ENCODE measurements at places on chromosomes 16 and 17.

- no peak for DNase-seq
Observed at GRCh38 chr16:79589601-79590102, 10.9 kb downstream of the MAF start.

GRCh38 chr17:46832331-46832821 lies 13.9 kb upstream of the WNT3 start:
- no peak for DNase-seq

DNA sequence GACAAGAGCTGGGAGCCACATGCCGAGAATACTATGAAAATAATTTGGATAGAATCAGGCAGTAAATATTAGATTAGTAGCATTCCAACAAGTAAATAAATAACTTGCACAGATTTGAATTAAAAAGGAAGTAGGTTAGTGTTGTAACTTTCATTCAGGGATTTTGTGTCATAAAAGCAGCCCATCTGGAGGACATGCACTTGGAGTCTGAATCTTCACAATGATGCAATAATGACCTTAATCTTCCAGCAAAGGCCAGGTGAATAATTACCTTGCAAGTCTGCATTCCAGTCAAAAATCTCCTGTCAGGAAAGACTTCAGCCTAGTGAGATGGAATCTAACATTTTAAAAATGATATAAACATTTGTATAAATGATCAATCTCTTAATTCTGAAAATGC lies 518.1 kb downstream of the KCNJ2 start:
- DNase-seq, result no peak

DNA sequence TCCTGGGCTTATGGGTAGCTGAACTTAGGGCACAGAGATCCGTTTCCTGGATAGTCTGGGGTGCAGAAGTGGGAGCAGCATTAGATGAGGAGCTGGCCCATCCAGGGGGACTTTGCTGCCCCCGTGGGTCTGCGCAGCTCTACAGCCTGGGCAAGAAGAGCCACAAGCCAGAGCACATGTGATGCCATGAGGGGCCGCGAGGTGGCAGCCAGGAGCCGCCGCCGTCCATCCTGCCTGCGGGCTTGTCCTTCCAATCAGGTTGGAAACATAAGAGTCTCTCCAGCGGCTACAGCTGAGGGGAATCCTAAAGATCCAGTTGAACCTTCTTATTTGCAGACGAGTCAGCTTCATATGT lies 21.9 kb downstream of the C1QTNF1 start:
- DNase-seq, result peak; percentile 57

GRCh38 chr17:28703552-28704218 lies 8.0 kb downstream of the PROCA1 start:
- DNase-seq, result no peak

DNA sequence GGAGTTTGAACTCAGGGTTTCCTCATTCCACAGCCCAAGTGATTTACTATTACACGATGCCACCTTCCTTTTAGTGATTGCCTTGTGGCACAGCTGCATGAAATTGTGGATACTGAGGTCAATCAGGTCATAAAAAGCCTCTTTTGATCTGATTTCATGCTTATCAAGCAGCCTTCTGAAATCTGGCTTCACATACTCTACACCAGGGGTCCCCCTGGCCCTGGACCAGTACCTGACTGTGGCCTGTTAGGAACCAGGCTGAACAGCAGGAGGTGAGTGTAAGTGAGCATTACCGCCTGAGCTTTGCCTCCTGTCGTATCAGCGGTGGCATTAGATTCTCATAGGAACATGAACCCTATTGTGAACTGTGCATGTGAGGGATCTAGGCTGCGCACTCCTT lies 13.8 kb downstream of the SLFN5 start:
- no peak for DNase-seq

GRCh38 chr17:81328978-81329926 lies 34.1 kb upstream of the SLC38A10 start:
- DNase-seq, result peak; percentile 92

- DNase-seq, result no peak
Observed at GRCh38 chr17:4872786-4873185, 26.6 kb upstream of the C17orf107 start.

- DNase-seq, result no peak
Observed at GRCh38 chr16:56675685-56676210, 6.1 kb downstream of the MT1H start.

GRCh38 chr16:81310045-81310644 lies 4.6 kb upstream of the GAN start:
- DNase-seq, result no peak

DNA sequence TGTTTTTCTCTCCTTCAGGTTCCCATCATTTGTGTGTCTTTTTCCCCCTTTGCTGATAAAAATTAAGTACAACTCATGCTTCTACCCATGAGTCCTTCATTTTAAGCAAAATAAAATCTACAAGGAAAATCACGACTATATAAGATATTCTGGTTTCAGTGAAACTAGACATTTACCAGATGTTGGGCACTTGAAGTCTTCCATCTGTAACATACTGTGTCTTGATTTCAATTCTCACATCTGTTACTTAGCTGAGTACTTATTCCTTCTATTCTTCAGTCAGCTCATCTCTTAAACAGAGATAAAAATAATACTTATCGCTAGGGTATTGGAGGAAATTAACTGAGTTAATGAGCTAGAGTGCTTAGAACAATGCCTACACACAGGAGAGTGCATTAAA lies 893.0 kb upstream of the SOX9 start:
- DNase-seq, result no peak

GRCh38 chr17:49990921-49991320 lies 4.1 kb downstream of the DLX3 start:
- no peak for DNase-seq

- peak; percentile 34 for DNase-seq
Observed at GRCh38 chr16:77169650-77170236, 21.2 kb upstream of the MON1B start.

GRCh38 chr16:88352261-88353200 lies 30.2 kb upstream of the ZNF469 start:
- no peak for DNase-seq

DNA sequence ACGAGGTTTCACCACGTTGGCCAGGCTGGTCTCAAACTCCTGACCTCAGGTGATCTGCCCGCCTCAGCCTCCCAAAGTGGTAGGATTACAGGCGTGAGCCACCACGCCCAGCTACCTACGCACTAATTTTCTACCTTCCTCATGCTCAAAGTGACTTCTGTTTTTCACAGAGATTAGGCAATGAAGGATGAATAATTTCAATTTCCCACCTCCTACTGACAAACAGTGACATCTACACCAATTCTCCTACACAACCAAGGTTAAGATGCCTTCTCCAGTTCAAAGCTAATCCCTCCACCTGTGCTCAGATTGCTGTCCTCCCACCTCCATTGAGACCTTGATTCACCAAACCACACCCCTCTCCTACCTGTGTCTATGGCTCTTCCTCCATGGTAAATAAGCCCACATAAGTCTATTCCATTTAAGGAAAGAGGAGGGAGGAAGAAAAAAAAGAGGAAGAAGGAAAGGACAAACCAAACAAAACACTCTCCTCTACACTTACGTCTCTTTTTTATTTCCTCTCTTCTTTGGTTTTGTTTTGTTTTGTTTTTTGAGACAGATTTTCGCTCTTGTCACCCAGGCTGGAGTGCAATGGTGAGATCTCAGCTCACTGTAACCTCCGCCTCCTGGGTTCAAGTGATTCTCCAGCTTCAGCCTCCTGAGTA lies 5.5 kb upstream of the MED11 start:
- DNase-seq, result no peak

GRCh38 chr16:67346341-67346740 lies 19.7 kb downstream of the LRRC36 start:
- no peak for DNase-seq

- DNase-seq, result no peak
Observed at GRCh38 chr17:56781906-56782305, 51.8 kb downstream of the C17orf67 start.

DNA sequence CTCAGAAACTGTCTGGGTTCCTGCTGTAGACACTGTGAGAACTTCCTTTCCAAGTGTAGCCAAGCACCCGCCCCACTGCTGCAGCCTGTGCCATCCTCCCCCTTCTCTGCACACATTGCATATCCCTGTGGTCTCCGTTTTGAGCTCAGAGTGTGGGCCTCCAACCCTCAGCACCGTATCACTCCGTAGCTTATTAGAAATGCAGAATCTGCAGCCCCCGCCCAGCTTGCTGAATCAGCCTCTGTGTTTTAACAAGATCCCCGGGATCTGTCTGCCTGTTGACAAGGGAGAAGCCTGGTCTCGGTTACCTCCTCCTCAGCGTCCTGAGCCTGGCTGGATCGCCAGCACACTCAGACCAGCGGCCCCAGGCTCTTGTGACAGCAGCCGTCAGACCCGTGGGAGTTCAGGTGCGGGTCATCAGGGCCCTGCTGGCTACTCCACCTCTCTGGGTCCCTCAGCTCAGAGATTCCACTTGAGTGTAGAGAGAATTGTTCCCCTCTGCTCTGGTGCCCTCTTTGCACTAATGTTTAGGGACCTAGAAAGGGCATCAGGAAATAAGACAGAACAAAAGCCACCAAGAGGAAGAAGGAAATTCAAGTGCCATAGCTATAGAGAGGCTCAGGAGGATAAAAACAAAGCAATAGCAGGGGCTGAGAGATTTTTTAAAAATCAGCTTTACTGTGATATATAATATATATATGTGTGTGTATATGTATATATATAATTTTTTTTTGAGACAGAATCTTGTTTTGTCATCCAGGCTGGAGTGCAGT lies 92.3 kb downstream of the PITPNC1 start:
- peak; percentile 28 for DNase-seq

- peak; percentile 40 for DNase-seq
Observed at GRCh38 chr17:3012926-3013581, 50.4 kb downstream of the OR1D5 start.

DNA sequence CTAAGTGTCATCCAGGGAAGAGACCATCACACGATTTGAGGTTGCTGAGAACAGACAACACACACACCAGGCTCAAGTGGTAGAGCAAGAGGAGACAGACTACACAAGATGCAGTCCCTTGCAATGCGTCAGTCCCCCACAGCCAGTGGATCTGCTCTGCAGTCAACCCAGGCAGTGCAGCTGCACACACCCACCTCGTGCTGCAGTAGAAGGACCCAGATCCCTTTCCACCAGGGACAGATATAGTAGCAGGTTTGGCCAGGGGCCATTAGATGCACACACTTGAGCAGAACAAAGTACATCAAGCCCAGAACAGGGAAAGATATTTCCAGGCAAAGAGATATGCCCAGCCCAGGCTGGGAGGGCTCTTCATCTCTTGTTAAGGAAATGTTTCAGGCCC lies 112.9 kb downstream of the GRIN2A start:
- DNase-seq, result no peak

DNA sequence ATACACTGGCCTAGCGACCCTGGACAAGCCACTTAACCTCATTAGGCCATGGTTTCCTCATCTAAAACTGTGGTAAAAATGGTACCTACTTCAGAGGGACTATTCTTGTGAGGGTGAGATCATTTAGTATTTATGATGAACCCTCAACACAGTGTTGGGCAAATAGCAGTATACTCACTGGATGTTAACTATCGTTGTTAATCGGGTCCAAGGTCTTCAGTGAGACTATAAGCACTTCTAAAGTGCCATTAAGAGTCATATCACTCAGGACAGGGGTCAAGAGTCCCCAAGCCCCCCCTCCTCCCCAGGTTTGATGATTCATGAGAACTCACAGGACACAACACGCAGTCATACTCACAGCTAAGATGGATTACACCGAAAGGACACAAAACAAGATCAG lies 11.0 kb downstream of the TK2 start:
- DNase-seq, result no peak

DNA sequence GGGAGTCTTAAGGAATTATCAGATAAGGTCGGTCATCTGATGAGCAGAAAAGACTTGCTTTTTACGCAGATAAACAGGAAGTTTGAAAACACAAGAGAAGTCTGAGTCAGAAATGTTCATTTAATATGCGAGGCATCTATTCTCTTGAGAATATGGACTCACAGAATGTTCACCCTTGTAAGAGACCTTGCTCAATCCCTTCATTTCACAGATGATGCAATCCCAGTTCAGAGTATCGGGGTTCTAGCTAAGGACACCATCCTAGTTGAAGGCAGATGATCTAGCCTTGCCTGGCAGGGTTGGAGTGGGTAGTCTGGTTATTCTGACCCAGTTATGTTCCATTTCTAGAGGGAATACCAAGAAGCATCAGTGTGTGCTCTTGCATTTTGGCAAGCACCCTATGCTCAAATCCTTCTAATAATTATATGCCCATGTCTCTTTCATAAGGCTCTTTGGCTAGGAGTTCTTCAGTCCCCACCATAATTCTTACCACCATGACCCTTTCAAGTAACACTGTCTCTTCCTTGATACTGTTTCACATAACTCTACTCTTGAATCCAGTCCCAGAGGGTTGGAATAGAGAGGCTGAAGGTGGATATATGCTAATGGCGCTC lies 42.5 kb downstream of the YPEL2 start:
- DNase-seq, result peak; percentile 62

GRCh38 chr16:55000595-55000994 lies 69.9 kb downstream of the IRX5 start:
- DNase-seq, result no peak

DNA sequence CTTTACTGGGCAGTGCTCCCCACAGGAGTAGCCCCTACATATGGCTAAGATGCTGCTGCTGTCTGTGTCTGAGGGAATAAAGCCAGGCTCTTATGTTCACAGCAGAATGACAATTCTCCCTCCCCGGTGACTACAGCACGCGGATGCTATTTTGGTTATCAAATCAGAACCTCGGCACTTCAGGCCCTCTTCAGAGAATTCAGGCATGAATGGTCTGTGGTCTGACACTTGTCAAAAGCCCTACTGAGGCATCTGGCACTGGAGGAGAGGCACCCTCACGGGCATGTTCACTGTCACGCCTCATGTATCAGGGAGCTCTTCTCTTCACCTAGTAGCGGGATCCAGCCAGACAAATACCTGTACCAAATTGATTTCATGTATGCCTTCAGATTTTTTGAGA lies 30.4 kb downstream of the KIAA0513 start:
- no peak for DNase-seq

GRCh38 chr17:66405836-66406677 lies 103.6 kb downstream of the PRKCA start:
- no peak for DNase-seq

DNA sequence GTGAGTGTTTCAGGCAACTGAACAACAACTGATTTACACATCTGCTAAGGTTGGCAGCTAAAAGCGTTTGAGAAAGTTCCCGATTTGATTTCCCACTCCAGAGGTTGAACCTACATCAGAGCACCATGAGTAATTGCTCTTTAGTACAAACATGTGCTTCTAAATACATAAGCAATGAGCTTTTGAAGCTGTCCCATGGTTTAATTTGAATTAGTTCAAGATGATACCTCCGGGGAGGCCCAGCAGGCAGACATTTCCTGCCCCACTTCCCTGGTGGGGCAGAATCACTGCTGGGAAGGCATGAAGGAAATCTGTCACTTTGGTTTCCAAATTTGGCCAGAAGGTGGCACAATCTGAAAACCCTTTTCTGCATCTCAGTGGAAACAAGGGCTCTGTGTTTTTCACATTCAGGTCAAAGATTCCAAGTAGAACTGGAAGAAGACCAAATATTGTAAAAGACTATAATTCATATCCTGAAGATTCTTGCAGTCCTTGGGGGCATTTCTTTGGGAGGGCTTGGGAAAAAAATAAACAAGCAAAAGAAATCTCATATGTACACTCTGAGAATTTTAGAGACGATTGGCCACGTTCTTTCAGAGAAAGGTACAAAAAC lies 176.2 kb upstream of the FAM20A start:
- peak; percentile 67 for DNase-seq

DNA sequence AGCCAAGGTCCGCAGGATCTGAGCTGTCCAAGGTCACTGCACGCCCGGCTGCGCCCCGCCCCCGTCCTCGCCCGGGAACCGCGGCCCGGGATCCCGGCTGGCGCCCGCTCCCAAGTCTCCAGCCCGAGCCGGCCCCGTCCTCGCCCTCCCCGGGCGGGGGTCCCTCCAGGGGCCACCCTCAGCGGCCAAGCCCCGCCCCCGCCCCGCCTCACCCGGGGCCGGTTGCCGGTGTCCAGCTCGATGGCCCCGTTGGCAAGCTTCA lies 216 bp downstream of the VPS9D1 start:
- DNase-seq, result no peak

Data from IMR-90 (cell line).